Lung microvascular endothelial cell (primary cell): ENCODE measurements at places on chromosomes 13 and 19. TPM values are rescaled to one million over a fixed set of nuclear protein-coding genes. Genes with fewer than 3 reads are reported as not detected.

GRCh38 chr13:80339563-80339911 lies 1.4 kb downstream of the SPRY2 start:
- DNase-seq = peak; percentile 51

GRCh38 chr13:30616927-30617314 lies 799 bp upstream of the USPL1 start:
- peak; percentile 93 for DNase-seq

KIR3DL2 gene
- not detected in 2 replicates for total RNA-seq

DNA sequence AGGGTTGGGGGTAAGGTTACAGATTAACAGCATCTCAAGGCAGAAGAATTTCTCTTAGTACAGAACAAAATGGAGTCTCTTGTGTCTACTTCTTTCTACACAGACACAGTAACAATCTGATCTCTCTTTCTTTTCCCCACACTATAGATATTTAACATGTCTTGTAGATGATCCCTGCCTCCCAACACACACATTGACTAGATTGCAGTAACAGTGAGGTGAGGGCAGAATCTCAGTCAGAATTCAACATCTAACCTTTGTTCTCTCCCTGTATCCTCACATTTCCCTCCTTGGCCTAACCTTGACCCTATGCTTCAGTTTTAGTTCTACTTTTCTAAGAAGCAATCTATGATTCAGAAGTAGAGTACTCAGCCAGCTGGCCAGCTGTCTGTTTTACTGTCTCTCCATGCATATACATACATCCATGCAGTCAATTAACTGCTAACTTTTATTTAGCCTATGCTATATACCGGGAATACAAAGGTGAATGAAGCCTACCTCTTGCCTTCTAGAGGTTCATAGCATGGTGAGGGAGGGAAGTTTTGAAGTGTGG lies 18.1 kb downstream of the DNAJC15 start:
- DNase-seq = no peak

- peak; percentile 50 for DNase-seq
These were observed 19.9 kb downstream of the TINCR start for GRCh38 chr19:5547881-5548280.

ZNF345 gene
- total RNA-seq = 2.8 and 6.3 TPM in 2 replicates

DNA sequence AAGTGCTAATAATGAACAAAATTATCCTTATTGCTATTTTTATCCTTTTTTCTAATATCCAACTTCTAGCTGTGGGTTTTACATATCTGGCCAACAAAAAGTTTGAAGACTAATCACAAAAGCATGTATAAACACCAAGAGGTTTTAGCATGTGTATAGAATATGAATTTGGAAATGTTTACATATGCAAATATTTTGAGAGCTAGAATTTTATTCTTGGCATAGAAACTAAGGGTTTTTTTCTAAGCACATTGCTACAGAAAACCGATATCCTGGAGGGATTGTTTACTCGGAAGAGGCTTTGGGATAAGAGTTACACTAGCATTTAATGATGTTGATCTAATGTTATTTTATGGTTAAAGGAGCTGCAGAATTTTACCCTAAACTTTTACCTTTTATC lies 392.1 kb downstream of the EFNB2 start:
- no peak for DNase-seq

ELSPBP1 gene
- not detected in 2 replicates for total RNA-seq

CALR3 gene
- not detected in 2 replicates for total RNA-seq

DNA sequence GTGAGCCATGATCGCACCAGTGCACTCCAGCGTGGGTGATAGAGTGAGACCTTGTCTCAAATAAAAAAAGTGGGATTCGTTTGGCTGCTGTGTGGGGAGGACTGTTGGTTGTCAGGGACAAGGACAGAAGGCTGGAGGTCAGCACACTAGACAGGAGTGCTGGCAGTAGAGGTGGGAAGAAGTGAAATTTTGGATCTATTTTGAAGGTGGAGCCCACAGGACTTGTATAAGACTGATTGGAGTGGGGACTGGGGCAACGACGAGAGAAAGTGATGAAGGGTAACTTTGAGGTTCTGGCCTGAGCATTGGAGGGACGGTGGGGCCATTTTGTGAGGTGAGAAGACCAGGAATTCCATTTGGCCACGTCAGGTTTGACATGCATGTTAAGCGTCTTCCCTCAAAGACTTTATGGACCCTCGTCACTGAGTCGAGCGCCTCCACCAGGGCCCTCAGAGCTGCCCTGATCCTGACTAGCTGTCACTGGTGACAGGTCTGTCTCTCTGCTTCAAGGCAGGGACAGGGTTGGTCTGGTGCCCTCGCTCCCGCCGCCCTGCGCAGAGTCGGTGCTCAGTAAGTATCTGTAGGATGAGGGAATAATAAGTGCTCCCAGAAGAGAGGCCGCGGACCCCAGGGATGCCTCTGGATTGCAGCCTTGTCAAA lies 673 bp downstream of the CTU1 start:
- DNase-seq = peak; percentile 37

DNA sequence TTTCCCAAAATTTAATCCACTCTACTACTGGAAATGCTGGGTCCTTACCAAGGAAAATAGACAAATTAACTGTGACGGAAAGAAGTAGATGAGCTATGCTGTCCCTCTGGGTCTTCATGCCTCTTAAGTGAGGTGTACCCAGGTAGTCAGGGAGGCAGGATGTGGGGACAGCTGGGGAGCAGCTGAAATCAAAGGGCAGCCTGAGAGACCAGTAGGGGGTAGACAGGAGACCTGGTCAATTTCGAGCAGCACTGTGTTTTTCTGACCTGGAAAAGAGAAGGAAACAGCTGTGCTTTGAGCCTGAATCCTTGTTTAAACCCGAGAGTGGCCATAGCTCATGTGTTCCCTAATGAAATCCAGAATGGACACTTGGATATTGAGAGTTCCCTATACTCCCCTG lies 587.3 kb downstream of the EFNB2 start:
- no peak for DNase-seq

ZNF850 gene
- total RNA-seq = 2.4 and 3.0 TPM in 2 replicates

- DNase-seq = peak; percentile 71
These were observed 6.7 kb upstream of the PCDH17 start for GRCh38 chr13:57624565-57625435.

- peak; percentile 78 for DNase-seq
These were observed 409.0 kb downstream of the COG6 start for GRCh38 chr13:40064154-40065097.

GRCh38 chr13:91797567-91797966 lies 399.1 kb downstream of the GPC5 start:
- DNase-seq = no peak

TUBB4A gene
- not detected in 2 replicates for total RNA-seq

- DNase-seq = no peak
These were observed 25.3 kb downstream of the PDCD5 start for GRCh38 chr19:32606289-32606688.

GRCh38 chr13:78586706-78587105 lies 16.6 kb downstream of the POU4F1 start:
- no peak for DNase-seq

DNA sequence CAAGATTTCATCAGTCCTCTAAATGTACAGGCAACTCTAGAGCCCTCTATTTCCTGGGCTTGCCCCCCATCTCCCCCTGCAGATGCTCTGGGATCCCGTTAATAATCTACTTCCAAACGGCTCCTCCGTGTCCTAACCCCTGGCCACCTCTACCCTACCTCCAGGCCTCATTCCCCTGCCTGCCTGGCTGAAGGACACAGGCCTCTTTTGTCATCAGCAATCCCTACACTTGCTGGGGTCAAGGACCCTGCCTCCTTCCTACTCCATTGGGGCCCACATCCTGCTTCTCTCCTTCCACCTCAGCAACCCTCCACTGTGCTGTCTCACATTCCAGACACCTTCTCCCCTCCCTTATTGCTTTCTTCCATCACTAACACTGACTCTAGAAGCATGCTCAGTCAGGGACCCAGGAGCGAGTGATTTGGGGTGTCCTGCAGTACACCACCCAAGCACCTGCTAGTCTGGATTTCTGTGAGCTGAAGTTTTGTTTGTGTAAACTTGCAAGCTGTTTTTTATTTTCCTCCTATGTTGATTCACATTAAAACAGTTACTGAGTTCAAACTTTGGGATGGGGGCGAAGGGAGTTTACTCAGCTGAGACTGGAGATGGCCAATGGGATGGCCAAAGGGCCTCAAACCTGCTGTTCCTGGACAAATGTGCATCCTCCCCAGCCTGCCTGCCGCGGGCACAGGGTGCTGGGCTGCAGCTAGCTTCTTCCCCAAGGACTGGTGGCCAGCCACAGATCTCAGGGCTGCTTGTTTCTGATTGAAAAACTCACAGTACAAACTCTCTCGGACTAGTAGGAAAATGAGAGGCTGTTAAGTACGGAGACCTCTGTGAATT lies 314.7 kb downstream of the FOXO1 start:
- no peak for DNase-seq

GRCh38 chr13:40026741-40027140 lies 371.3 kb downstream of the COG6 start:
- no peak for DNase-seq

CGB2 gene
- not detected in 2 replicates for total RNA-seq

- no peak for DNase-seq
These were observed 24.1 kb downstream of the CLEC4M start for GRCh38 chr19:7787141-7787540.

GRCh38 chr19:31330761-31331160 lies 18.5 kb downstream of the TSHZ3 start:
- DNase-seq = no peak

CASP14 gene
- total RNA-seq = not detected in 2 replicates

GRCh38 chr19:19871932-19872331 lies 6.2 kb downstream of the ZNF253 start:
- no peak for DNase-seq

DNA sequence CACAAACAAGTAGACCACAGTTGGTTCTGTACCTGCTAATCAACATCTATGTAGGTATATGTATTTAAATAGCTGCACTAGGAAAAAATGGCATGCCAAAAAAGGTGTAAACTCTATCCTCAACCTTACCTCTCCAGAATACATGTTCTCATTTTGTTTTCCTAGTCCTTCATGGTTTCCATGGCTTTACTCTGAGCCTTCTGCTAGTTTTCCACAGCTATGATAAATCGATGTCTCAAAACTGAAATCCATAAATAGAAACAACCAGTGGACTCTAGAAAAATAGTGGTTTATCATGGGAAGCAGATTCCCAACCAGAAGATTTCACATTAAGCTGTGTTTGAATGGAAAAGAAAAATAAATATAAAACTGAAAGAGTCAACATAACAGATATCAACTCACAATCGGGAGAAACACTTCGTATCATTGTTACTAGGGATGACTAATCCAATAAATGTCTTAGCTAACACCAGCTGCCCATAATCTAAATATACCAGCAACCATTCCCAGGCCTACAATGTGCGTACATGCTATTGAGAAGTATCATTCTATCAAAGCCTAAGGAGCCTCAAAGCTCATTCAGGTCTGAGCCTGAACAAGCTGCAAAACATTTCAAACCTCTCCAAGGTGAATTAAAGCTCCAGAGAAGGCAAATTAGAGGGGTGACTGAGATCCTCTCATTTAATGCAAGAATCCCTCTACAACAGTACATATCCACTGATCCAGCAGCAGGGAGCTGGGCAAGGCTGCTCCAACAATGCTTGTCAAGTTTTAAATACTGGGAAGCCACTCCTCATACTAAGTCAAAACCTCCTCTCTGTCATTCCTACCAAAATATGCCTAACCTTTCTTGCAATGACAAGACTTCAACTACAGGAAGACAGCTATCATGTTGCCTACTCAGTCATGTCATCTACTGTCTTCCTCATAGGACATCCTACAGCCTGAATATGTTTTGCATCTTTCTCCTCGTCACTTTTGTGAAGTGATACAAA lies 90.2 kb downstream of the KCTD12 start:
- peak; percentile 71 for DNase-seq

DNA sequence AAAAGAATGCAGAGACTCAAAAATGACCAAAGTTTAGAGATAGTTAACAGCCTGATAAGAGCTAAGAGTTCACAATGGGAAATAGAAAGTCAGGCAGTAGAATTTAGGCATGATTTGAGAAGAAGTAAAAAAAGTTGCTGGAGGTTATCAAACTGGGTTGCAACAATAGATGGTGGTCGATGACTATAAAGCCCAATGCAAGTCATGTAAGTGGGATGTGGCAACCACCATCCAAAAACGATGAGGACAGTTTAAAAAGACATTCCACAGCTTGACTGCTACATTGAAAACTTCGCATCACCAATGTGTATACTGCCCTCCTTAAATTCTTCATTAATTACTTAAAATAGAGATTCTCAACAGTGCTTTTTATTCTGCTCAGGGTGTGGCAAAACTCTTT lies 19.7 kb downstream of the ELF1 start:
- DNase-seq = no peak

DNA sequence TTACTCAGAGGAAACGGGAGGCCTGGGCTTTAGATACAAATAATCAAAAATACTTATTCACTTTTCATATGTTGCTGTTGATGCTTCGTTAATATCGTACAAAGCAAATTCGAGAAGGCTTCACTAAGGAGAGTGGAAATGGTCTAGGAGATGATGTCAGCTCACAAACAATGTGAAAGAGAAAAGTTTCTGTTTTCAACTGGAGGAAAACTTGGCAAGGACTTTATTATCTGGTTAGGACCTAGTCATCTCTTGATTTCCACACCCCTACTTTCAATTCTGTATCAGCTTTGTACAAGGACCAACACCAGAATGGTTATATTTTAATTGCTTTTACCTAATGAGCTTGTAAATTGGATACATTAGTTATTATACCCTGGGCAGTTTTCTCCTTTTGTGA lies 88.0 kb downstream of the SLC10A2 start:
- DNase-seq = no peak

GRCh38 chr19:35644987-35645679 lies 3.0 kb upstream of the COX6B1 start:
- peak; percentile 31 for DNase-seq

GRCh38 chr13:71638751-71639150 lies 228.3 kb downstream of the DACH1 start:
- DNase-seq = no peak

ALOX5AP gene
- total RNA-seq = 0.22 TPM in 1 of 2 replicates, not detected in the other

GRCh38 chr19:5023128-5023571 lies 54.2 kb downstream of the KDM4B start:
- no peak for DNase-seq

GRCh38 chr19:32702010-32702409 lies 10.4 kb downstream of the NUDT19 start:
- DNase-seq = no peak

- peak; percentile 63 for DNase-seq
These were observed 60.8 kb downstream of the ALOX5AP start for GRCh38 chr13:30796132-30796572.

GRCh38 chr19:24052811-24053210 lies 34.2 kb upstream of the ZNF254 start:
- no peak for DNase-seq

DNA sequence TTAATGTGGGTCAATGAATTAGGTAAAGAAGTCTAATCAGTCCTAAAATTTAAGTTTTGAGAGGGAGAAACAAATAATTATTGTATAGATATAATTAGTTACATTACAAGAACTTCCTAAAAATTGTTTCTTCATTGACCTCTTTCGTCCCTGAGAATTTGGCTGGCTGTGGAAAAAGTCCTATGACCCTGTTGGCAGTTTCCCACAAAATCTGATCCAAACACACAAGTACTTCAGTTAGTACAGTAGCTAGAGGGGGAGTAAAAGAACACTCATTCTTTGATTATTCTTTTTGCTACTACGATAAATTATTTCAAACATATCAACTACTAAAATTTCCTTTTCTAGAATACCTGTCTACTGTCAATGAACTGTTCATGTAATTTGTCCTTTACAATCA lies 11.3 kb downstream of the POSTN start:
- DNase-seq = no peak

NLRP5 gene
- total RNA-seq = not detected in 2 replicates
